ENCODE measurements at places on chromosomes 11 and 22.

DNA sequence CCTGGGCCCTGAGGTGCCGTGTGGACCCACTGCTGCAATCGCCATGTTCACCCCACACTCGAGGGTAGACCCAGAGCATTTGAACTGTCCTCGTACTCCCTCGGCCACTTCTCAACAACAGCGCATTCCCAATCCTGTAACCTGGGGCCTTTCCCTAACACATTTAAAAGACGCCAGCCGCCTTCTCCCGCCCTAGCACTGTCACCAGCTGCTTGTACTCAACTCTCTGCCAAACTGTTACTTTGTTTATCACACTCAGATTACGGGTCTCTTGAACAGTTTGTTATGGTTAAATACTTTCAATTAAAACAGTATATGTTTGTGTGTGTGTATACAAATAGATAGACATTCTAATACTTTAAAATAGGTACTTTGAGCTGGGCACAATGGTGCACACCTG lies 20.7 kb downstream of the CDKN1C start:
- no peak for DNase-seq

DNA sequence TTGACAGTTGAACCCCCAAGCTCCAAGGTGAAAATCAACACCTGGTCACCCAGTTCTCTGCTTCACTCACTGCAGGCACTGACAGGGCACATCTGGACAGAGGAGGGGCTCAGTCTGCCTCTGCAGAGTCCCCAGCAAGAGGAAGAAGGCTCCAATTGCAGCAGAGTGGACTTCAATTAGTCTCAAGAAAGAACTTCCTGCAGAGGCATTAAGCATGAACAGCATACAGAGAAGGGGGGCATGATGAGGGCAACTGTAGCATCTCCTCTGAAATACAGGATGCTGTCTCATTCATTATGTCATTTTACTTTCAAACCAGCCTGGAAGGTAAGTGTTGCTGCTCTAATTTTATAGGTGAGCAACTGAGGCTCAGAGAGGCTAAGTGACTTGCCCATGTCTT lies 11.1 kb downstream of the GDPD5 start:
- no peak for DNase-seq

- no peak for DNase-seq
These were observed 26.6 kb upstream of the IL17RA start for GRCh38 chr22:17057959-17058814.

GRCh38 chr22:48824712-48825651 lies 1002.7 kb downstream of the BRD1 start:
- no peak for DNase-seq

DNA sequence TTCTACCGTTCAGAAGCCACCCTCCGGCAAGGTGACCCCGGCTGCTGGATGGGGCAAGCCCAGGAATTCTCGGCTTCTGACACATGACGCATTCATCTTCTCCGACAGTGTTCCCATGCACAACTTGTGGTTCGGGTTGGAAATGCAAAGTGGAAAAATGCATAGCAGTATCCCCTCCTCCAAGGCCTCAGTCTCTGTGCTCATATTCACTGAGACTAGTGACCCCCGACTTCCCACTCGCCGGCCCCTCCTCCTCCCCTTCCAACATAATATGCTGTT lies 70.0 kb upstream of the NTM start:
- no peak for DNase-seq

GRCh38 chr11:36441610-36442208 lies 68.4 kb downstream of the TRAF6 start:
- DNase-seq = no peak

- DNase-seq = no peak
These were observed 280.0 kb downstream of the ST3GAL4 start for GRCh38 chr11:126635511-126635910.

GRCh38 chr11:1921574-1922141 lies 2.2 kb downstream of the TNNT3 start:
- no peak for DNase-seq

DNA sequence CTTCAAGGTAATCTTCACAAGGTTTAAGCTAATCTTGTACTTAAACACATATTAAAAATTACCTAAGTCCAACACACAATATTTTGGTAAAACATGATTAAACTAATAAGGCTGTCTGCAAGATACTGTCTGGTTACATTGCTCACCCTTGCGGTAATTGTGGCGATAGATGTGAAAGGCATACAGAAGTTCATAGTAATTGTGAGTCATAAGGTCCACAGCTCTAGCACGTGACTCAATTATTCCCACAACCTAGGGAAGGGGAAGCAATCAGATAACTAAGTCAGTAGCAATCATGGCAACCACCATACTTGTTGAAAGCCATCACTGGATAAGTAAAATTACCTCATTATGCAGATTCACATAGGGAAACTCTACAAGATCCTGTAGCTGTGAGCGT lies 30.5 kb upstream of the FNBP4 start:
- no peak for DNase-seq

DNA sequence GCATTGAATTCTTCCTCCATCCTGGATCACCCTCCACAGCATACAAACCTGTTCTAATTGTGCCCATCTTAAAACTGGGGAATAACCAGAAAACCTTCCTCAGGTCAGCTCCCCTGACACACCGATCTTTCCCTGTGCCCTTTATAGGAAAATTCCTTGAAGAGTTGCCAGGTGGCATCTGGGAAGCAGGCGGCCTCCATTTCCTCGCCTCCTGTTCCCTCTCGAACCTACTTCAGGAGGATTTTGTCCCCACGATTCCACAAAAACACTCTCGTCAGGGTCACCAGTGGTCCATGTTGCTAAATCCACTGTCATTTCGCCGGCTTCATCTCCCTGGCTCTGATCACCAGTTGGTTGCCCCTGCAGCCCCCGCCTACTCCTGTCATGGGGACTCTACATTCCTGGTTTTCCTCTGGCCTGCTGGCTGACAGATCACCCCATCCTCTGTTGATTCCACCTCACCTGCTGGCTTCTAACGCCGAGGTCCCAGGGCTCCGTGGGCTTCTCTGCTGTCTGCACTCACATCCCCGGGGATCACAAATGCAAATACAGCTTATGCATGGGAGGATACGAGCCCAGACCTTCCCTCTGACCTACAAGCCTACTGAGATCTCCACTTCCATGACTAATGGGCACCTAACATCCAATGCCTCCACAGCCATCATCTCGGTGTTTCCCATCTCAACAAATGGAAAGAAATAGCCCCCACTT lies 92.5 kb upstream of the PRDM11 start:
- DNase-seq = no peak

DNA sequence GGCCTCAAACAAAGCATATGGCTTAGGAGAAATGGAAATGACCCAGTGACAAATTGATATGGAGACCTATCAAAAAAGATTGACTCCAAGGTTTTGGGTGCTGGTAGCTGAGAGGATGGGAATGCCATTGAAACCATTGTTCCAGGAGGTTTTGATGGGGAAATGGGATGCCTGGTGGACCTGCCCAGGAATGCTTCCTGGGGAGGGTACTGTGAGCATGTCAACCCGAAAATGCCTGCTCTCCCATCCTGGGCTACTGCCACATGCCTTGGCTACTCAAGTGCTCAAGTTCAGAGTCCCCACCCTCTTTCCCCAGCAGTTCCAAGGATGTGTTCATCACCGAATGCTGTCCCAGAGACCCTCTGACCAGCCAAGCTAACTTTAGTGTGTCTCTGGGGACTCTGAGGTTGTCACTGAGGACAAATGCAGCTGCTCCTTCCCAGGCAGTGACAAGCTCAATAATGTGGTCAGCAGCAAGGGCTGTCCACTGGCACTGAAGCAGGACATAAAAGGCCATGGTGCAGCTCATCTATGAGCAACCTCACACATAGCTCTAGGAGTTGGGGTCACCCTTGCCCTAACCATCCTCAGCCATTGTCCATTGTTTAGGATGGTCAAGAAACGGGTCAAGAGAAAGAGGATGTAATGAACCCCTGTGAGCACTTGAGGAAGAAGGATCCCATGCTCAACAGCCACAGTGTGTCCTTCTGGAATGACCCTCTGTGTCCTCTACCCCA lies 83.7 kb downstream of the TRIM29 start:
- no peak for DNase-seq

DNA sequence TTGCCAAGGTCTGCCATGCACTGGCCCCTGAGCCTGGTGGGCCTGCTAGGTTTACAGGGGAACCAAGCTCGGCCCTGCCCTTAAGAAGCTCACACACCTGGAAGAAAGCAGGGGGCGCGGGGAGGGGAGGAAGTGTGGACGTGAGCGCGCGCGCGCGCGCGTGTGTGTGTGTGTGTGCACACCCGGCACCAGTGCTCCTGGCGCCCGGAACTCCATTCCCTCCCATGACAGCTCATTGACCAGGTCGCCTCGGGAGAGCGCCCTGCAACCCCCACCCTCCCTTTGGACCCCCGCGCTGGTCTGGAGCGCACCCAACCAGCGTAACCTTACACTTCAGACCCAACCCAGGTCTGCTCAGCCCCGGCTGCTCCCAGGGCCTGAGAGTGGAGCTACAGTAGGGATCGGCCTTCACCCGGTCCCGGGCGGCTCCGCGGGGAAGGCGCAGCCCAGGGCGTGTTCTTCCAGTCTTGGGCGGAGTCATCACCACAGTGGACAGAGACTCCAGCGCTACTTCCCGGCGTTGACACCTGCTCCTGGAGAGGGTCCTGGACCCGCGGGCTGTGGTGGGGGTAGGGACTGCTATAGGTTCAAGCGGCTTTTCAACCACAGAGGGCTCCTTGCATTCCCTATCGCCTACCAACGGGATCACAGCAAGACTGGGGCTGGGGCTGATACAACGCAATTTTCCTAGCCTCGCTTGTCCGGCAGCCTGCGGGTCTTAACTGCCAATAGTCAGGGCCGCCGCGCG lies 1.5 kb downstream of the GALNT18 start:
- DNase-seq = no peak

GRCh38 chr11:106152824-106153223 lies 75.4 kb downstream of the AASDHPPT start:
- DNase-seq = no peak

DNA sequence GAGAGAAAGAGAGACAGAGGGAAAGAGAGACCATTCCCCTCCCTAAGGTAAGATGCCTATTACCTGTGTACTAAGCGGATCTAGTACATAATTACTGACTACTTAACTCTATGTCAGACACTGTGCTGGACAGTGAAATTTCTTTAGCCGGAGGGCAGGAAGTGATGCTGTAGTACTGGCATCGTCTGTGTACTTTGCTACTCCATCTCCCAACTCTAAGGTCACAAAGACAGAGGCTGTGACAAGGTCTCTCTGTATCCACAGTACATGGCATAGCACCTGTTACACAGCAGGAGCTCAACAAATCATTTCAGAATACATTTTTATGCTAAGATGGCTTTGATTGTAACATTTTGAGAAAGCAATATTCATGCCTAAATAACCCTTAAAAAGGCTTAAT lies 9.0 kb downstream of the BLID start:
- no peak for DNase-seq

- DNase-seq = no peak
These were observed 462.6 kb downstream of the MIAT start for GRCh38 chr22:27120036-27120435.

- DNase-seq = no peak
These were observed 71.9 kb upstream of the C11orf87 start for GRCh38 chr11:109350091-109350490.

DNA sequence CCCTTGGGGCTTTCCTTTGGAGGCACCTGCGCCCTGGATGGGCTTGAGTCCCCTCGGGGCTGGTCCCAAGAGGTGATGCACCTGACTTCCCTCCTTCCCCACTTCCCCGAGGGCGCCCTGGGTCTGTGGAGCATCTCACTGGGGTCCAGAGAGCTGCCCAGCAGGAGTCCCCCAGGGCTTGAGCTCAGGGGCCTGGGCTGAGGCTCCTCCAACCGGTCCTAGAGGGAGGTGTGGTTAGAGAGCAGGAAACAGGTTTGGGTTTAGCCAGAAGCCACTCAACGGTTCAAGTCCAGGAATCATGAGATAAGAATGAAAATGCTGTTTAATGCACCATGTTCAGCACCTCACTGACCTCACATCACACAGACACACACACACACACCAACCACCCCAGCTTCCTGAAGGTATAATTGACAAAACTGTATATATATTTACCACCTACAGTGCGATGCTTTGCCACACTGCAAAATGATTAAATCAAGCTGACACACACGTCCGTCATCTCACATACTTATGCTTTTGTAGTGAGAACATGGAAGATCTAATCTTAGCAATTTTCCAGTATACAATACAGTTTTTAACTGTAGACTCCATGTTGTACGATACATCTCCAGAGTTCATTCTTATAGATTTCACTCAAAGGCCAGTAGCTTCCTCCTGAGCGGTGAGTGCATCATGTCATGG lies 628 bp upstream of the IGLL1 start:
- no peak for DNase-seq

- no peak for DNase-seq
These were observed 64.5 kb downstream of the BARX2 start for GRCh38 chr11:129440028-129440713.

- no peak for DNase-seq
These were observed 6.4 kb downstream of the MUC5AC start for GRCh38 chr11:1163911-1164735.

DNA sequence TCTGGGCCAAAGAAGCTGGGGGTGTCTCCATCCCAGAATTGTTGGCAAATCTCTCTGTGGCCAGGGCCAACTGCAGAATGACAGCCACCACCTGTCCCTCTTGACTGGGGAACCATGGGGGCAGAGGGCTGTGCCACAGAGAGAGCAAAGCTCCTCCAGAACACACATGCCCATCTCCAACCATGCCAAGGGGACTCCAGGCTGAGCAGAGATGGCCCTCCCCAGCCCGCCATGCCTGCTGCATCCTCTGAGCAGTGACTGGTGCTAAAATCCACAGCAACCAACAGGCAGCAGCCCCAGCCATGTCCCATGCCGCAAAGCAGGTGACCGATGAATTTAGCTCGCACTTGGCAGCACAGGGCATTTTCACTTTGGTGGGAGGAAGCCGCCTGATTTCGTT lies 45.0 kb downstream of the LARGE1 start:
- DNase-seq = no peak

DNA sequence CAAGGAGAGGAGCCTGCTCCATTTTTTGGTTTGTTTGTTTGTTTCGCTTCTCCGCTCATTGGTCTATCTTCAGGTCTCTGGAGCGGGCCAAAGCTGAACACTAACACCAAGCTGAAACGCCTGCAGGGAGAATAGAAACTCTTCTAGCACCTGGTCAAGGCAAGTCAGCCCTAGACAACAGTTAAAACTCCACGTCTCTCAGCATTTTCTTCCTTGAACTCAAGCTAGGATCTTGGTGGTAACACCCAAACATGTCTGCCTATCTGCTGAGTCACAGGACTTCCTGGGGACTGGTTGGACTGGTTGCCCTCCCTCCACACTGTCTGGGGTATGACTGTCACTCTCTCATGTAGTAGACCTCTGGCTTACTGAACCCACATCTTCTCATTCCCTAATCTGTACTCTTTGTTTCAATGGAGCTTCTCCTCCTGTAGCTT lies 23.9 kb upstream of the RBFOX2 start:
- DNase-seq = no peak

GRCh38 chr22:19719050-19719482 lies 4.3 kb upstream of the GP1BB start:
- DNase-seq = no peak

- DNase-seq = no peak
These were observed 24.7 kb downstream of the BTBD10 start for GRCh38 chr11:13438291-13438690.

DNA sequence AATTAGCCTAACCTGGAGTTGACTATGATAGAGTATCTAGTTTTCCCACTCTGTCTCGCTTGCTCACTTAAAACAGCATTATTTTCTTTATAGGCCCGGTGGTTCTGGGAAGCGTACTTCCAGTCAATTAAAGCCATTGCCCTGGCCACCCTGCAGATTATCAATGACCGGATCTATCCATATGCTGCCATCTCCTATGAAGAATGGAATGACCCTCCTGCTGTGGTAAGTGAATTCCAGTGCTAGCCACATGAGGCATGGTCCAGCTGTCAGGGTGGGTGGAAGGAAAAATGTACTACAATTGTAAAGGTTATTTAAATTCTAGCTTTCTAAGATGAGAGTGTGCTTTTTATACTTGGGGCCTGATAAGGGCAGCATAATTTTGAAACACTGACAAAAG lies 76.0 kb downstream of the EXT2 start:
- DNase-seq = no peak
